Activated CD4-positive, alpha-beta T cell treated with anti-CD3 and anti-CD28 coated beads, Interleukin-2, amount 10 ng/mL, durations not matched to agents 7 days and 5 days (primary cell): ENCODE measurements at places on chromosomes 4 and X.

GRCh38 chr4:69057620-69058409 is 38.5 kb upstream of the UGT2B7 start:
- no peak for DNase-seq

- no peak for DNase-seq
Measured at GRCh38 chr4:80948995-80949394, 81.5 kb upstream of the BMP3 start.

DNA sequence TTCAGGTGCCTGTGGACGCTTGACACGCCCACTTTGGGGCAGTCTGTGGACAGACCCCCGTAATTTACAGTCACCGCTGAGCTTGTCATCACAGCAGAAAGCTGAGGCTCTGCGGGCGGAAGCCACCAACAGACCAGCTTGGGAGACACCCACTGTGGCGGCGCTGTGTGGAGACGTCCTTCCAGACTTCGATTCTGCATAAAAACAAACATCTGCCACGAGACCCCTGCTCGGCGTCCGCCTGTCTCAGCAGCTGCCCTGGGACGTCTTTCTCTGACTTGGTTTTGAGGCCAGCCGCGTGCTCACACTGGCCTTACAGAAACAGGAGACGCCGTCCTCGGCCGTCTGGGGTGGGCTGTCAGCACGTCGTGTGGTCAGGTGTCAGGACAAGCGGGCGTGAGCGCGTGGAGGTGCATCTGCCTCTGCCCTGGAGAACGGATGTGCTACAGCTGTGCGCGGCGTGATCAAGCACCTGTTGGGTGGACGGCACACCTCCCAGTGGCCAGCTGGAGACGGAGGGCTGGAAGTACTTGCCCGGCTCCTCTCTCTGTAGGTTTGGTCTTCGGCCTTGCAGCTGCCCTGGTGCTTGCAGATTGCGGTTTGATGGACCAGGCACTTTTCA is 37.5 kb downstream of the PIGG start:
- no peak for DNase-seq

DNA sequence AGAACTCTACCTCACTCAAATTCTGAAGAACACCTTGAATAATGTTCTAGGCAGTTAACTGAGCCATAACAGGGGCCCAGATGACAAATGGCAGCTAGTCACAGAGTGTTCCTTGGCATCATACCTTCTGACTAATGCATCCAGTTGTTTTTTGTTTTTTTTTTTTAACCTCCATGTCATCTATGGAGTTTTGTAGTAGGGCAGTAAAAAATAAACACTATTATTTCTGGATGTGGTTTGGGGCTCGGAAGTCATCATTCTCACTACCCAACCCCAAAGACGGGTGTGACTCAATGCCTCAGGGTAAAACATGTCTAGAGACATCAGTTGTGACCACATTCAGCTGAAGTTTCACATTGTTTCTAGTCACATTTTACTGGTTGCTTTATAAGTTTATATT is 31.2 kb upstream of the MCF2 start:
- peak; percentile 31 for DNase-seq

DNA sequence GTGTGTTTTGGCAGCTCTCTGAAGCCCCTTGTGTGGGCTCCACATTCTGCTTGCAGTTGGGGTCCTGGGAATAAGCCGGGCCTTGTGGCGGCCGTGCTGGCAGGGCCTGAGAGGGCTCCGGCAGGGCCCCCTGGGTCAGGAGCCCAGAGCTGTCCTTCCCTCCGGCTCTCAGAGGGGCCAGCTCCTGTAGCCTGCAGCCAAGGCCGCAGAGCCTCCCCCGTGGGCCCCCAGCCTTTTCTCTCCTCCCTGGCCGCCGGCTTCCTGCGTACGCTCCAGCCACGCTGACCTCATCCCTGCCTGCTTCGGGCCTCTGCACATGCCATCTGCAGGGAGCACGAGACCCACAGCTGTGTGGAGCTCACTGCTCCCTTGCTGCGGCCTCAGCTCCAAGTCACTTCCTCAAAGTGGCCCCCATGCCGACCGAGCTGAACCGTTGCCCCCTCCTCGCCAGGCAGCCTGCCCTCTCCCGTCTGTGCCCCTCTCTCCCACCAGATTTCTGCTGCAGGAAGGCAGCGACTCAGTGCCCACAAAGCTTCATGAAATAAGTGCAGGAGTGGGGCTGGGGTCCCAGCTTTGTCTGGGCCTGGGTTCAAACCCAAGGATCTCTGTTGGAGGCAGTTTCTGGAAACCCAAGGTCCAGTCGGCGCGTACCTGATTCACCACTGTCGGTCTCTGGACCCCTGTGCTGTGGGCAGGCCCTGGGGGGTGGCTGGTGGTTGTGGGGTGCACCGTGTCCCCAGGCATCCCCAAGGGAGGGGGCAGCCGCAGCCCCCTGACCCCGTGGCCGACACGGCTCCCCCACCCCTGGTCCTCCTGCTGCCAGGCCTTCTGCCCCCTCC is 57.1 kb upstream of the NKX1-1 start:
- no peak for DNase-seq

- no peak for DNase-seq
Measured at GRCh38 chr4:22196551-22196950, 248.0 kb upstream of the KCNIP4 start.

DNA sequence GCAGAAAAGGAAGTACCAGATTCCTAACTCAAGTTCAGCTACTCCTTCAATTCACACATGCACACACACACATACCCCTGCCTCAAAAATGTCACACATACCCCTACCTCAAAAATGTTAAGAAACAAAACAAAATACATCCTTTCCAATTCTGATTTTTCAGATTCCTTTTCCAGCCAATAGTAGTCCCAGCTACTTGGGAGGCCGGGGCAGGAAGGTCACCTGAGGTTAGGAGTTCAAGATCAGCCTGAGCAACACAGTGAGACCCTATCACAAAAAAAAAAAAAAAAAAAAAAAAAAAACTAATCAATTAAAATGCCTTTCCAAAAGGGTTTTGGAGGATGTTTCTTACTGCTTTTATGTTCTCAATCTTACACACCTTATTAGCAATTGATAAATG is 138.0 kb downstream of the AFAP1 start:
- DNase-seq: no peak

DNA sequence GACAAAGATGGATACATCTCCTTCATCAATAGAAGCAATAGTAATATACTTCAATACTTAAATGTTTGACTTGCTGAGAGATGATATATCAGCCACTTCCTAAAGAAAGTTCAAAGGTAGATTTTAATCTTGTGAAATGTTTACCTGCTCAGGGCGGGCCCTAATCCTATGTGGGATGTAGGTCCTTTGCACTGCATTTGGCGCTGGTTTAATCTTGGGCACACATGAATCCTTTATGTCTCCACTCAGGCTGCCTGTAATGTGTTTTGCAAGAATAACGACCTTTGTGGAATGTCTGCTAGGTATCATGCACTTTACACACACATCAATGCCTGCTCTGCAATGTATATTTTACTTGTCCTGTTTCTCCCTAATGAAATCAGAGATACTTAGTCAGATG is 368.7 kb downstream of the GBA3 start:
- no peak for DNase-seq

- peak; percentile 49 for DNase-seq
Measured at GRCh38 chrX:9340598-9341290, 124.1 kb upstream of the TBL1X start.

GRCh38 chrX:68841251-68842049 is 12.6 kb downstream of the EFNB1 start:
- DNase-seq: no peak

DNA sequence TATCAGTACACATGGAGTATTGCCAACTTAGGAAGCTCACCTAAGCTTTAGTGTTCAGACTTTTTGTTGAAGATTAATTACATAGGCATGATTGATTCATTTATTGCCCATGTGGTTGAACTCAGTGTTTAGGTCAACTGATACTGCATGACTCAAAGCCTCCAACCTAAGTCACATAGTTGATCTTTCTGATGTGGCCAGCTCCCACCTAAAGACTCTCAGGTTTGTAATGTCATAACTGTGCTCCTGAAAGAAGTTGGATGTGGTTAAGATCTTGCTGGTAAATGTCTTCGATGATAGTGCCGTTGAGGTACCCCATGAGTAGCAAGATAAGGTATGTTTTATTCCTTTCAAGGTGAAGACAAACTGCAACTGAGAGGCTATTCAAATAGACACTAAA is 192.5 kb downstream of the EDA start:
- no peak for DNase-seq

GRCh38 chr4:149161247-149161646 is 654.4 kb downstream of the IQCM start:
- no peak for DNase-seq
